Amygdala (tissue), 56 donors: ENCODE measurements at places on chromosomes 11 and 22.

GRCh38 chr11:70695086-70695960 is 297.0 kb downstream of the CTTN start:
- no peak for DNase-seq

DNA sequence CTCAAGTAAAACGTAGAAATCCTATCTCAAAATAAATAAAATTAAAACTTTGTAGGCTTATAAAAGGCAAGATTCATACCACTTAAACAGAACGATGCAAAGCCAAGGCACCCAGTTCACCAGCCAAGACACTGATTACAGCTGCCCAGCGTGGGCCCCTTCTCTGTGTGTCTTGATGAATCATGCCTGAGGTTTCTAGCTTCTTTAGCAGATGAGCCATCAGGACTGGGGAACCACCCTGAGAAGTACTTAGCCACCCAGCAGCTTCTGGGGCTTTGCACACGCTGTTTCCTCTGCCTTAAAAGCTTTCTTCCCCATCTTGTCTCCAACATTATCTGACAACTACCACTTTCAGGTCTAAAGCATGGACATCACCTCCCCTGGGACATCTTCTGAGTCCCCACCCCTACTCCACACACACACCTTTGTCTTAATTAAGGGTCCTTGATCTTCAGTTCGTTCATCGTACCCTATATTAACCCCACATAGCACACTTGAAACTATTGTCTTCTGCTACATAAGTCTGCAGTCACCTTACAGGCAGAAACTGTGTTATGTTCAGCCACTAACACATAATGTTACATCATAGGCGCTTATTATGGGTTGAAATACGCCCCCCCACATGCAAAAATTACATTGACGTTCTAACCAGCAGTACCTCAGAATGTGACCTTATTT is 8.7 kb upstream of the LAYN start:
- no peak for DNase-seq

GRCh38 chr11:35178873-35179272 is 39.9 kb downstream of the CD44 start:
- DNase-seq: no peak

GRCh38 chr22:49515475-49515874 is 312.2 kb downstream of the BRD1 start:
- no peak for DNase-seq
